ENCODE measurements at places on chromosomes 3 and 15.

DNA sequence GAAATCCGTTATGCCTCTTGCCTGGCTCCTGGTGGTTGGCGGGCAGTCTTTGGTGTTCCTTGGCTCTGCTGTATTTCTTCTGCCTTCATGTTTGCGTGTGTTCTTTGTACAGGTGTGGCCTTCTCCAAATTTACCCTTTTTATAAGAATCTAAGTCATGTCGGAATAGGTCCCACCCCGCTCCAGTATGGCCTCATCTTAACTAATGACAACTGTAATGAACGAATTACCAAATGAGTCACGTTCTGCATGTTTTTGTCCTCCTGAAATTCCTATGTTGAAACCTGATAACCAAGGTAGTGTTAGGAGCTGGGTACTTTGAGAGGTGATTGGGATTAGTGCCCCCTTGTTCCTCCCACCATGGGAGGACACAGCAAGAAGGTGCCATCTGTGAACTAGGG lies 71.1 kb downstream of the ITPR1 start:
- no peak for DNase-seq

DNA sequence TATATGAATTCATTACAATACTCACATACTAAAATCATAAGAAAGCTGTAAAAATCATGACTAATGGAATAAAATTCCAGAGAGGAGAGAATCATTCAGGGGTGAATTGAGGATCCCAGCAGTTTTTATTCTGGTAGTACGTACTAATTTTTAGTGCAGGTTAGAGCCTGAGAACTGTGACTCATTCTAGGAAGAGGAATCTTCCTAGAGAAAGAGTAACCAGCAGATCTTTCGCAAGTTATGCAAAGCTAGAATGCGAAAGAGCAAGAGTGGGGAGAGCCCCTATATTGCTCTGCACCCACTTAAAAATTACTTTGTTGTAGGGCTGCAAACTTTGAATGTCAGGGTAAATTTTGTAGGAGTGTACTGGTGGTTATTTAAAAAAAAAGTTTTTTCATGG lies 303.6 kb upstream of the ARPP21 start:
- DNase-seq, result no peak

GRCh38 chr15:49501586-49501985 lies 78.5 kb downstream of the FGF7 start:
- no peak for DNase-seq

GRCh38 chr15:34059476-34059875 lies 20.5 kb upstream of the AVEN start:
- DNase-seq, result no peak

- no peak for DNase-seq
These were observed 112.5 kb upstream of the BNIP2 start for GRCh38 chr15:59801649-59802048.

GRCh38 chr3:44554626-44555592 lies at the start of gene ZKSCAN7:
Gene ZKSCAN7 (plus strand): TSS chr3:44555193. CDS start chr3:44557048, 1,855 bp downstream.
- no peak for DNase-seq

DNA sequence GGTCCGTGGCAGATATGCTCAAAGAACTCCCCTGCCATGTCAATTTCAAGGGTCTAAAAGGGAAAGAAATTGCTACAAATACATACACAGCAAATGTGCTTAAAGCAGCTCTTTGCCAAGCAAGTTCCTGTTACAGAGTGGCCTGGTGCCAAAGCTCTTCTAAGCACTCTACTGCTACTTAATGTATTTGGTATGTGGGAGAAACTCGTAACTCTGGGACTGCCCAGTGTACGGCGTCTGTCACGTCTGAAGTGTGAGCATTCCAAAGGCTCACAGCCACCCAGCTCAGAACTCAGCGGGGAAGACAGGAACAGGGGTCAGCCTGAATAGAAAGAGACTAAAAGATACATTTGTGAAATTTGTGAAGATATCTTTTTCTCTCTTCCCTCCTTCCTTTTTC lies 54.6 kb downstream of the RBMS3 start:
- DNase-seq, result peak; percentile 96

- DNase-seq, result no peak
These were observed 7.8 kb upstream of the PPM1L start for GRCh38 chr3:160748231-160748630.
